ENCODE measurements at places on chromosomes 3 and 15.

GRCh38 chr3:16686679-16687078 lies 81.5 kb upstream of the DAZL start:
- DNase-seq = no peak

DNA sequence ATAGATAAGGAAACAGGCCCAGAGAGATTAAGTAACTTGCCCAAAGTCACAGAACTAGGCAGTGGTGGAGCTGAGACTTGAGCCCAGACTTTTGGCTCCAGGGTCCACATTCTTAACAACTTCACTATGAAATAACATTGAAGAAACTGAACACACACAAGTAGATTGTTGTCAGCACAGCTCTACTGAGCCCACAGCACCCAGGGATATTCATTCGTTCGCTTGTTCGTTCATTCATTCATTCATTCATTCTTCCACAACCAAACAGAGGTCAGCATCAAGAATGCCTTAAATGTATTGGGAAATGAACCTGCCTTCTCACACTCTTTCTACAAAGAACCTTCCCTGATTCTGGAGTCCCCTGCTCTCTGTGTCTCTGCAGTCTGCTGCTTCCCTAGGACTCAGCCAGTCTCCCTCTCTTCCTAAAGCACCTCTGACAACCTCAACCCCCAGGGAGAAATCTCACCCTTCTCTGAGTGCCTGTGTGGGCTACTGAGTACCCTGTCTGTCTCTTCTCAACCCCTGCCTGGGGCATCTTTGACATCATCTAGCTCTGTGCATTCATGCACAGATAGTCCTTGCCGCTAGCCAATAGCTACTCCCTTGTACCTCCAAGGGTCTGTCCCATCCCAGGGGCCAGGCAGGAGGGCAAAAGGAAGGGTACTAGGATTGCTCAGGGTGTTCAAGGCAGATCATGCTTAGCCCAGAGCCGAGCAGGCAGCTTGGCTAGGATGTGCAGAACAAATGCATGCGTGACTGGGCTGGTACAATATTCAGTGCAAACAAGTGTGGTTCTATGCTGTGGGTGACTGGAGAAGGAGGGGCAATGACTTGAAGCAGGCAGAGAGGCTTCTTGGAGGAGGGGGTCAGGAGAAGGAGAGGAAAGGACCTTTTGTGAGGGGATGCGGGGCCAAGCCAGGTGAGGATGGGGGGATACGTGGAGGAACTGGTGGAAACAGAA lies 3.4 kb downstream of the LINGO1 start:
- DNase-seq = no peak

DNA sequence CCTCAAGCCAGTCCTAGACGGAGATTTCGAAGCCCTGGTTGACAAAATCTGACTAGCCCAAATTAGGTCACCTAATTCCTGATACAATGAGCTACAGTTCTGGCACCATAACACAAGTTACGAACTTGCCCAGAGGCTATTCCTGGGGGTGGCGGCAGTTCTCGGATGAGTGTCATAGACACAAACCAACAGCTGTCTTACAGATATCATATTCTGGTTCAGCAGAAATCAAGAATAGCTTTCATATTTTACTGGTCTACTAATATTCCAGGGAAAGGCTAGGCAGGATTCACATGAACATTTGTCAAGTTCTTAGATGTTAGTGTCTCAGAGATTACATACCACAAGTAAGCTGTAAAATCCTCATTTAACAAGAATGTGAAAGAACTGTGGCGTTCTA lies 8.8 kb downstream of the ANAPC13 start:
- no peak for DNase-seq

DNA sequence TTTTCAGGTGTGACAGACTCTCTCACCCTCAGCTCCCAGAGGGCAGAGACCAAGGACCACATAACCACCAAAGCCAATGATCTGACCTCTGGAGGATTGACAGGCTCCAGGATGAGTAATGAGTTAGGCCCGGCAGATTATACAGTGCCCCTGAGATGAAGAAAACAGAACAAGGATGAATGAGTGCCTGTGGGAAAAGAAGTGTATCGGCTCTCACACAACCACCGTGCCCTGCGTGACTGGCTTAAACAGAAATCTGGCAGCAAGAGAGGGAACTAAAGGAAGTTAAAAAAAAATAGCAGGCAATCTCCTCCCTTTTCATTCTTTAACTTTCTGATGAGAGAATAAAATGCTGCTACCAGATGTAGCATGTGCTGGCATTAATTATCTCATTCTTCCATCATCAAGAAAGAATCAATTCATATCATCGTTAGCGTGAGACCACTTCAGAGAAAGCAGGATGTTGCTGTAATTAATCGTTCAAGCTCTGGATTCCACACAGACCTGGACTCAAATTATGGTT lies 227.5 kb upstream of the COL8A1 start:
- DNase-seq = no peak

GRCh38 chr3:79139395-79140068 lies 628.3 kb downstream of the ROBO1 start:
- no peak for DNase-seq

DNA sequence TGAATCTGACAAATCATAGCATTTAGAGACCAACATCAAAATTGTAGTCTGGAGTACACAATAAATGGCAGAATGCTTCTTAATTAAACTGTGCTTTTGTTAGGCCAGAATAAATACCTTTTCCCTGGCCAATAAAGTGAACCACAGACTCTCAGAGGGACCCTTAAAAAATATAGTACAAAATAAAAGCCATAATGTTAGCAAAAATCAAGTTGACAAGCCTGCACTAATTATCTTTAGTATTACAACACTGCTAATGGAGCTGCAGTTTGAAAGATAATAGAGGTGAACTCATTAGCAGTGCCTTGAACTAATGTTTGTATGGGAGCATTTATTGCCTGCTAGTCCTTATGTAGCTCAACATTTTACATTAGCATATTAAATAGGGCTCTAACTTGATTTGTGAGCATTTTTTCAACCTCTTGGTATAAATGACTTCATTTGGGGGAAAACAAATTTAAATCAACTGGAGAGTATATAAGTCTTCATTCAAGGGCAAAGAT lies 801.3 kb downstream of the EPHA3 start:
- no peak for DNase-seq

GRCh38 chr3:106381286-106381938 lies 512.6 kb upstream of the CBLB start:
- DNase-seq = no peak

DNA sequence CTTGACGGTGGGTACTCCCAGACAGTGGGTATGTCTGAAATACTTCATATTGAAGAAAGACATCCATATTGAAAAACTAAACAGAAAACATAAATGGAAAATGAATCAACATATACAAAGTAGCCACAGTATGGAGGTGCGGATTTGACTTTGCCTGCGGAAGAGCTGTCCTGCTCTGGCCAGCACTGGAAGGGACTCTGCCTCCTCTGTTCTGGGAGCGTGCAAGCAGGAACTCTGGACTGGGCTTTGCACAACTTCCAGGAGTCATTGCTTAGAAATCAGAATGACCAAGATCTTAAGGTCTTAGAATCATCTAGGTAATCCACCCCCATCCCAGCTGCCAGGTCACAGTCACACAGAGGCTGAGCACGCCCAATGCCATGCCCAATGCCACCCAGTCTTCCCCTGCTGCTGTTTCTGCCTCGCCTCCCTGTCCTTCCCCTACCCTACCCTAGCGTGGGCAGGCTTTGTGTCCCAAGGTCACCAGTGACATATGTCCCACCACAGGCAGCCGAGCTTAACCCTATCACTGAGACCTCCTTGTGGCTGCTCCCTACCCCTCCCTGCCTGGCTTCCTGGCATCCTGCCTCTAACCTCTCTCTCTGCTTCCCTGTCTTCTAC lies 36.3 kb downstream of the CDC25A start:
- DNase-seq = no peak

DNA sequence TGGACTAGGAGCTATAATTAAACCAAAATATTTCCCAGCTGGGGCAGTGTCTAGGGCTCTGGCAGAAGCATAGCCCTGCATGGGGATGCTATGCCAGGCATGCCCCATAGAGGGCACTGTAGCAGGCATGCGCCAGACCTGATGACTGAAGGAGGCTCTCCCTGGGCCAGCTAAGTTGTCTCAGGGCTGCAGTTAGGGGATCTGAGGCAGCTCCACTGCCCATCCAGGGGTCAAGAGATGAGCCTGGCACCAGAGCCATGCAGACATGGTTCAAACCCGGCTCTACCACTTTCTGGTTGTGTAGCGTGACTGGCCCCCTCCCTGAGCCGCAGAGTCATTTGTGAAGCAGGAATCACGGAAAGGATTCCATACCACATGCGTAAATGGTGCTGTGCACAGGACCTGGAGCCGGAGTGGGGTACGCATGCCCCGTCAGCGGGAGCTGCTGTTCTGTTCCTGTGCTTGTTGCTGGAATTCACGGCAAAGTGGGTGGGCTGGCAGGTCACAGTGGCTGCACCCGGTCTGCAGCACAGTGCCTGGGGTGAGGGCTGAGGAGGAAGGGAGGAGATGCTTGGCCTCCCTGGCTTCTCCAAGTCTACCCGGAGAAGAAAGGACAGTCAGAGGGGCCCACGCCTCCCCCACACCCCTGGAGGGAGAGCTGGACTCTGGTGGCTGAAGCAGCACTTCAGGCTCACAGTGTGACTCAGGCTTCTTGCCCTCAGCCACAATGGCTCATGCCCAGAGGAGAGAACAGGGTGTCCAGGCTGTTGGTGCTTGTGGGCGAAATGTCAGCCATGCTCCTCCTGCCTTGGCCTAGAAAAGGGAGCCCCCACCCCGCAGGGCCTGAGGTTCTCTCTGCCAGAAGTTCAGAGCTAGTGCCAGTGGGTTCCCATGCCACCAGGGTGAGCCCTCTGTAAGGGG lies 43.1 kb downstream of the DNASE1L3 start:
- no peak for DNase-seq

DNA sequence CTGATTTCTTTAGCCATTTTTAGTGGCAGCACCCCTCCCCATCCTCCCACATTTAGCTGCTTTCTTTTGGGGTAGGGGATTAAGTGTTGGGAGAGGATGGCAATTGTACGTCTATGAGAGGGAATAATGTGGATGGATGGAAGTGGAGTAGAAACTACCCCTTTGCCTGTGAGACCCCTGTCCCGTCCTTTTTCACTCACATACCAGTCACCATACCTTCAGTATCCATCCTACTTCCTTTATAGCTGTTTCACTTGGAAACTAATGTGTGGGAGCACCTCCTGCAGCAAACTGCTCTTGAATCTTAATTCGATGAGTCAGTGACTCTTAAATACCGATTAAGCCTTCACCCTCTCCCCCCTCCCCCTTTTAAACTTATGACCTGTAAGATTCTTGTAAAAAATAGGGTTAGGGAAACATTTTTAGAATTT lies 730 bp downstream of the SPRED1 start:
- peak; percentile 41 for DNase-seq

DNA sequence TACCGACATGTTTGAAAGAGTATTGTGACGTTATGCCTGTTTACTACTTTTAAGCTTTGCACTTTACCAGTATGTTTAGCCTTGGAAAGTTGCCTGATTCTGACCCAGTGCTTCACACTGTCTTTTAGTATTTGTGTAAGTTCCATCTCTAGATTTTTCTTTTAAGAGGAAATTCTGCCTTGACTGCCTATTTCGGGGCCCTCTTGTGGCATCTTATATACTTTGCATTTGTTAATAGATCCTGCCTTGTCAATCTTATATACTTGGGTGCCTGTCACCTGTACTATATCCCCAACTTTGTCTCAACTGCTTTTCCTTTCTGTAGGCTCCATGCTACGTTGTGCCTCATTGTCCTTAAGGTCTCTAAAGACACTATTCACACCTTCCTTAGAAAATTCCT lies 244.6 kb downstream of the STXBP5L start:
- DNase-seq = no peak

DNA sequence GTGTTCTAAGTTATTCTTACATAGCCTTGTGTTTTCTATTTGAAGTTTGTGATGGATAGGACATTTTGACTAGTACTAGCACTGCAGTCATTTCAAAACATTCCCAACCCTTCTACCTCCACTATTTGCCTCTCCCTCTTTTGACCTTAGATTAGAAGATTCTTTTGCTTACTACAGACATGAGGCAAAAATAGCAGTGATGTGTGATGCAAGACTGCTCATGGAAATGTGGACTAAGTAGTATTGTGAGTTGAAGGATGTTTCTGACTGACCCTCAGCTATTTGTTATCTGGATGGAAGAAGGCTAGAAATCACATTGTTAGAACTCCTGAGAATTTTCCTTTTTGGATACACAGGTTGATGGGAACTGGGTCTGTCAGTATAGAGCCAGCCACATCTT lies 45.9 kb downstream of the ATP2C1 start:
- DNase-seq = no peak

DNA sequence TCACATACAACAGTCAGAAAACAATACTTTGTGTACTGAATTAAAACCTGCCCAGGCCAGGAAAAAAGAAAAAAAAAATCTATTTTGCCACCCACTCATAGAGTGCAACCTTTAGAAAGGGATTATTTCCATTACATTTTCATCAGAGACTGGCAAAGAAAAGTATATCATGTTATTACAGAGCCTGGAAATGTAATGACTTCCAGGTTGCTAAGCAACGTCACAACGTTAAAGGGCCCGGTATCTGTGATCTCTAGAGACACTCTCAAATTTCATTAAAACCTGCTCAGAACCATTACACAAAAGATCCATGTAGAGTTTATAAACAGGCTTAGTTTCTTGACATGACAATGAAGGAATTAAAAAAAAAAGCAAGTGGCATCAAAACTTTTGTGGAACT lies 170.5 kb downstream of the CTNNB1 start:
- DNase-seq = no peak

- peak; percentile 72 for DNase-seq
Observed at GRCh38 chr3:42544492-42545283, 37.1 kb downstream of the SEC22C start.

DNA sequence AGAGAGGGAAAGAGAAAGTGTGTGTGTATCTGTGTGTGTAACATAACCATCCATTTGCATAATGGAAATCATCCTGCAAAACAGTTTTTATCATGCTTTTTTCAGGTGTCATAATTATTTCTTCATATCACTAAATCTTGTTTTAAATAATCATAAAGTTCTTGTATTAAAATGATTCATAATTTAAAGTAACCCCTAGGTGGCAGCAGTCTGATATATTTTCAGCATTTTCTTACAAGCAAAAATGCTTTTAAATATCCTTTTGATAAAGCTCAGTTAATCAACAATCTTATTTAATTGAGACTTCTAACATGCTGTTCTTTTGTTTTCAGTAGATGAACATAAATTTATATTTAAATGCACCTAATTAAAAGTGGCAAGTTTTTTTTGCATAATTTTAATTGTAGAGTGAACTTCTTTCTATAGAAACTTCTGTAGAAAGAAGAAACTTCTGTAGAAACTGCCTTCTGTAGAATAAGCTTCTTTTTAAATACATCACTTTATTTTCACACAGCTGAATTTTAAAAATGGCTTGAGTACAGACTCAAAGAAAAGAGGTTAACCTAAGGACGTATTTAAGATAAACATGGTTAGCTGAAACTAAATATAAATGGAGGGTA lies 72.5 kb downstream of the OPA1 start:
- DNase-seq = peak; percentile 34

- DNase-seq = peak; percentile 87
Observed at GRCh38 chr15:34582461-34583371, 735 bp downstream of the GOLGA8B start.

All from left lung (tissue), 14 donors.